ENCODE measurements at places on chromosomes 4 and X.

DNA sequence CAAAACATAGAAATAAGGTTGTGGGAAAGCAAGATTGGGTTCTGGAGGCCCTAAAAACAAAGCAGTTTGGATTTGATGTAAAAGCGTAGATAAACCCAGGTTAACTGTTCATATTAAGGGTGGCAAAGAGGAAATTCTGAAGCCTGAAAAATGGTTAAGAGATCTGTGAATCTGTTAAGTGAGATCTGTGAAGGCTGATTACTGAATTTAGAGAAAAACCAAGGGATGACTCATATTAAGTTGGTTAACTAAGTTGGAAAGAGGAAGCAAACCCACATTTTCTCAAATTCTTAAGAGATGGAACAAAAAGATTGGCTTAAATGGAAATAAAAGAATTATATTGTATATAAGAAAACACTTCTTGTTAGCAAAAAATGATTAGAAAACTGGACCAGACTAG is 22.8 kb downstream of the GPAT3 start:
- peak; percentile 21 for DNase-seq

GRCh38 chr4:3330707-3331106 is 37.9 kb downstream of the RGS12 start:
- no peak for DNase-seq

- DNase-seq: peak; percentile 4
These were observed 165.0 kb downstream of the RAPGEF2 start for GRCh38 chr4:159267869-159268285.

GRCh38 chr4:86367577-86367976 is 7.7 kb upstream of the MAPK10 start:
- DNase-seq: peak; percentile 7

GRCh38 chr4:22071749-22072148 is 123.2 kb upstream of the KCNIP4 start:
- DNase-seq: peak; percentile 1

- DNase-seq: peak; percentile 13
These were observed 169.4 kb upstream of the BANK1 start for GRCh38 chr4:101621120-101621519.

DNA sequence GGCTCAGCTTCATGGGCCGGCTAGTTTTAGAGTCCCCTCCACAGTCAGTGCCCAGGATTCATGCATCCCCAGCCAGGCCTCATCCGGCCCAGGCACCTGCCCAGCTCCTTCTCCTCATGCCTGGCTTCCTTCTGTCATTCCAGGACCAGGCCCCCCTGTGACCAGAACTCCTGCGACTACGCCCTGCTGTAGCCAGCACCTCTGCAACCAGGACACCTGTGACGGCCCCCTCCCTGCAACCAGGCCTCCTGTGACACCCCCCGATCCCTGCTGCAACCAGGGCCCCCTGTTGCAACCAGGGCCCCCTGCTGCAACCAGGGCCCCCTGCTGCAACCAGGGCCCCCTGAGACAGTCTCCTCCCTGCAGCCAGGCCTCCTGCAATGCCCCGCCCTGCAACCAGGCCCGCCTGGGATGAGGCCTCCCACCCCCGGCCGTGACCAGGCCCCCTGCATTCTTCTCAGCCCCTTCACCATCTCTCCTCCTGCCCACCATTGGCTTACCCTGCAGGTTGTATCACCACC is 46.8 kb downstream of the HTRA3 start:
- no peak for DNase-seq

GRCh38 chr4:121050300-121050699 is 22.0 kb downstream of the NDNF start:
- DNase-seq: no peak

DNA sequence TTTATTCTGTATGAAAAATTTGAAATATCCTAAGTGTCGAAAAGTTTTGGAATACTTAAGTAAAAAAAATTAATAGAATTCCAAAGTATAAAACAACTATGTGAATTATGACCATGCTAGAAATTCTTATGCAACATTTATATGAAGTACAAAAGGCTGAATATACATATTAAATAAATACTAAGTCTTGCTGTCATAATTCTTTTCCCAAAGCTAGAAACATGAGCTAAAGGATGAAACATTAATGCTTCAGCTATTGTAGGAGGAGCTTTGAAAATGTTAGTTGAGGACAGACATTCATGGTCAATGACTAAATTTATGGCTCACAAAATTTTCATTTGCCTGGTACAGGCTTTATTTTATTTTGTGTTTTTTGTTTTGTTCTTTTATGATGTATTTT is 207.3 kb downstream of the GABRB1 start:
- no peak for DNase-seq

GRCh38 chr4:168440442-168441264 is 39.6 kb downstream of the DDX60L start:
- DNase-seq: peak; percentile 60

- no peak for DNase-seq
These were observed 111.7 kb downstream of the TENM3 start for GRCh38 chr4:182354867-182355266.

GRCh38 chr4:69239557-69240168 is 25.1 kb upstream of the UGT2B11 start:
- no peak for DNase-seq

GRCh38 chr4:139734201-139734874 is 68.7 kb downstream of the MGST2 start:
- DNase-seq: no peak

GRCh38 chr4:136823020-136823419 is 709.3 kb downstream of the PCDH18 start:
- no peak for DNase-seq

DNA sequence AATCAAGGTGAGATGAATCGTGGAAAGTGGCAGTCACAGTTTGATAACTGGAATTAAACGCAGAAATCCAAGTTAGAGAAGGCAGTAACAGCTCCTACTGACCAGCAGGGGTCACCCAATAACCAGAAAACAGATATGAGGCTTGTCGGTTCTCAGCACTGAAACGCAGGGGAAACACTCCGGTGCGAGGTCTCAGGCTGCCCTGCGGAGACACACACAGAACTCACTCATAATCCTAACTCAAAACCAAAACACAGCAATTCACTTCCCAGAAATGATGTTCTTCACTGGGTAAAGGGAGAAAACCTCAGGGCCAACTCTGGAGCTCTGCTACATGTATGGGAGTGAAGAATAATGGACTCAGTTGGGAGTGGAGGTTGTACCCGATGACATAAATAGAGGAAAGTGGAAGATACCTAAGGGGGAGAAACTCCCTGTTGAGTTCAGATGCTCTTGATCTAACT is 384.4 kb downstream of the RAPGEF2 start:
- DNase-seq: peak; percentile 54

GRCh38 chrX:151702741-151703340 is 7.6 kb downstream of the PRRG3 start:
- no peak for DNase-seq

- DNase-seq: no peak
These were observed 112.6 kb upstream of the FAM9A start for GRCh38 chrX:8913655-8914409.

DNA sequence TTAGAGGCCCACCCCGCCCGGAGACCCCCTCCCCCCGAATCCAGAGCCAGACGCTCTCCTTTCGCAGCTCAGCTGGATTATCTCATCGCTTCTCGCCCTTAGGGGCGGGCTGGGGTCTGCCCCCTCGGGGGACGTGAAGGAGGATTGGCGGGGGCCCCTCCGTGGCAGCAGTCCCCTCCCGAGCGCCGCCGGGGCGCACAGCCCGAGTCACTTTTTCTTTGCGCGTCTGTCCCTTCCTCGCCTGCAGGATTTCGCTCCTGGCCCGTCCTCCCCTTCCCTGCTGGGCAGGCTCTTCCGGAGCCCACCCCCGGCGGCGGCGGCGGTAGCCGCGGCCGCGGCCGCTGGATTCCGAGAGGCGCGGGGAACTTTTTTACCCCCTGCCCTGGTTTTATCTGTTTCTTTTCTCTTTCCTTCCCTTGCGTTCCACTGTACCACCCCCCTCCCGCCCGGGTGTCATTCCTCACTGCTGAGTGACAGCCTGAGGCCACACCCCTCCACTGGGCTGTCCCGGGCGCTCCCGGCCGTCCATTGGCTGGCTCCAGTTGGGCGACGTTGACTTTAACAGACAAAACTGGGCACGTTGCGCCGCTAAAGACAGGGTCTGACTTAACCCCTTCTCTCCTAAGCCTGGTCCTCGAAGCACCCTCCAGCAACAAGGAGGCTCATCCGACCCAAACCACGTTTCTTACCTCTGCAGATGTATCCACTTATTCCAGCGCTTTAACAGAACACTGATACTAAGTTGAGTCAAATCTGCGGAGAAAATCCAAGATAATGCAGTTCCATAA is 492 bp upstream of the NKX3-2 start:
- peak; percentile 69 for DNase-seq

DNA sequence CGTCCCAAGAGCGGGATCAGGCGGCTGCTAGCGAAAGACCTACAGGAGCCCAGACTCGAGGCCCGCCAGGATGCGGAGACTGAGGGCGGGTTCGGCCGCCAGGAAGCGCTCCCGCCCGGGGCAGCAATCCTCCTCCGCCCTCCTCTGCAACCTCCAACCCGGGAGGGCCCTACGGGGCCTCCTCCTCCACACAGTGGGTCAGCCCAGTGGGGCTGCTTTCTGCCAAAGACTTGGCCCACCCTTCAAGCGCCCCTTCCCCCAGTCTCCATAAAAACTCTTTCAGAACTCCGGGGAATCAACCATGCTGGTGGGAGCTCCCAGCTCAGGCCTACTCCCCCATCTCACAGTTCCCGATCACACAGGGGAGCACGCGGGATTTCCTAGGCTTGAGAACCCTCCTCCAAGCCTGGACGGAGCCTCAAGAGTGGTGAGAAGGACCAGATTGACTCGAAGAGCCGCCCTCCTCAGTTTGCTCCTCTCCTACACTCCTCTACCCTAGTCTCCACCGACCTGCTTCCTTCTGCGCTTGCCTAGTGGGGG is 77.5 kb downstream of the RLIM start:
- no peak for DNase-seq

GRCh38 chr4:17155486-17155885 is 257.0 kb upstream of the LDB2 start:
- no peak for DNase-seq

DNA sequence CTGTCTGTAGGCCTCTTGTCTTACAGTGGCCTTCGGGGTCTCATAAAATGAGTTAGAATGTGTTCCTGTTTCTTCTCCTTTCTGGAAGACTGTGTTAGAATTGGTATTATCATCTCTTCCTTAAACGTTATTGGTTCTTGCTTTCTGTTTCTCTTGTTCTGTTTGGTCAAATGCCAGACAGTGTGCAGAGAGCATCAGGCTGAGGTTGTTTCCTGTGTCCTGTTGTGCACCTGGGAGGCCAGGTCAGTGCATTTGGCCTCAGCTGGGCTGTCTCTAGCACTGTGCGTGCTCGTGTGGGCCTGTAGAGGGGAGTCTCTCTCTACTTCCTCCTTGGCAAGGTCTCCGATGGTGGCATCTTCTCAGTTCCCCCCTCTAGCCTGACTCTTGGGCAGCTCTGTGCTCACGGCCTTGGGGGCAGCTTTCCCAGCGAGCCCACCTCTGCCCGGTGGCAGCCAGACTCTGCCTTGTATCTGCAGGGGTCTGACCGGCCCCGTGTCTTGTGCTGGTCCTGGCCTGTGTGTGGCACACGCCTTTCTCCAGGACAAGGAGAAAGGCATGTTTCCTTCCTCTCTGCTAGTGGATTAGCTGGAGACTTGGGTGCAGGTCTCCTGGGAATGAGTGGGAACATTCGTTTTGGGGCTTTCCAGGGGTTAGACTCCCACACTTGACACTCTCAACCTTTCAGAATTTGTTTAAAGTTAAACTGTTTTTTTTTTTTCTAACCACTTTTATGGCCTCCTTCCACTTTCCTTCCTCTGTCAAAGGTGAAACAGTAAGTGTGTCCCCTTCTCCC is 62.3 kb downstream of the FAM193A start:
- DNase-seq: no peak

GRCh38 chr4:7803992-7804755 is 135.5 kb downstream of the AFAP1 start:
- DNase-seq: peak; percentile 60

GRCh38 chr4:160175064-160175643 is 1072.3 kb downstream of the RAPGEF2 start:
- peak; percentile 20 for DNase-seq

DNA sequence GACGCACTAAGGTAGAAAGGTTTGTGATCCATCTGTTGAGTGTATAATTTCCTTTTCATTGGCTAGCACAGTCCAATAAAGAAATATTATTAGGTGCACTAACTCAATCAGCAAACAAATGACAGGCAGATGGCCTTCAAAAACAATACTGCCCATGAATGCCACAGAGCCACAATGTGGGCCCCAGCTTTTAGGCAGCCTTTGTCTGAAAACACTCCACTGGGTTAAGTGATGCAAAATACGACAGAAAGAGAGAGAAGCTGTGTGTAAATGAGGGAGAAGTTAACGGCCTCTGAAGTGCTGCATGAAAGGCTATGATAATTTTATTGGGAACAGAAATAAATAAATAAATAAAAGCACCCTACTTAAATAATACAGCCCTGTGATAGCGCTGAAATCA is 274.6 kb downstream of the NKX6-1 start:
- no peak for DNase-seq

DNA sequence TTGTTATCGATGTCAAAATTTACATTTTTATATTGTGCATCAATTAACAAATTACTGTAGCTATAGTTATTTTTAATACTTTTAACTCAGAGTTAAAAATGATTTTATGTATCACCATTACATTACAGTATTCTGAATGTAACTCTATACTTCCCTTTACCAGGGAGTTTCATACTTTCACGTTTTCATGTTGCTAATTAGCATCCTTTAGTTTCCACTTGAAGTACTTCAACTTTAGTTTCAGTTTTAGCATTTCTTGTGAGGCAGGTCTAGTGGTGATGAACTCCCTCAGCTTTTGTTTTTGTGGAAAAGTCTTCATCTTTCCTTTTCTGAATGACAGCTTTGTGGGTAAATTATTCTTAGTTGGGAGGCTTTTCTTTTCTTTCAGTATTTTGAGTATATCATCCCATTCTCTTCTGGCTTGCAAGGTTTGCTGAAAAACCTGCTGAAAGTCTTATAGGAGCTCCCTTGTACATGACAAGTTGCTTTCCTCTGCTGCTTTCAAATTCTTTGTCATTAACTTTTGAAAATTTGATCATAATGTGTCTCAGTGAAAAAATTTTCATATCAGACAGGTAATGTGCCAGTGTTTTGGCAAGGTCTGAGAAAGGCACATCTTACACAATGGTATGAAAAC is 9.8 kb upstream of the CISD2 start:
- no peak for DNase-seq

- DNase-seq: peak; percentile 45
These were observed 15.0 kb upstream of the TRIM2 start for GRCh38 chr4:153189016-153189801.

- no peak for DNase-seq
These were observed 160.0 kb downstream of the FHIP1A start for GRCh38 chr4:151568966-151569365.

Measured in A172 (cell line).